ENCODE measurements at places on chromosomes 12 and 14. TPM values are rescaled to one million over a fixed set of nuclear protein-coding genes. Genes with fewer than 3 reads are reported as not detected.

DNA sequence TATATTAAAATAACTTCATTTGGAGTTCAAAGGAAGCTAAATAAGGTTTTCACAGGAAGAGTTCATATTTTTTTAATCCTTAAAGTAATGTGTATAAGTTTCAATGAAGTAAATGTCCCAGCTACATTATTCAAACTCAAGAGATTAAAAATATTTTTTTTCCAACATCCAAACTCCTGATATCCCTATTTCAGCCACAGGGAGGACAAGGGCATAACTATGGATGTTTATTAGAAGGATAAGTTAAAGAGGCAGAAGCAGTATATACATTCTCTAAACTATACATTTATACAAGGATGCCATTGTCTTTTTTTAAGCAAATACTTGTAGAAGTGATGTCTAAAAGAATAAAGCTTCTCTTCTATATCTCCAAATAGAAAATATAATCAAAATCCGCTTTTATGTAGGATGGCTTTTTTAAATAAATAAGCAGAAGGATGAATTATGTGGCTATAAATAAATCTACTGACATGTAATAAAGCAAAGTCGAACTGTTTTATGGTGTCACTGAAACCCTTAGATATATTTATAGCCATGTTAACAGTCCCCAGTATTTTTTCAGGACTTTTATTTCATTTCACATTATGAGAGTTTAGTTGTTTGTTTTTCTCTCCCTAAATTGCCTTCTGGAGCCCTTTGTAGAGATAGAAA is 936.5 kb downstream of the DIO2 start:
- DNase-seq = no peak

- no peak for DNase-seq
These were observed 3.6 kb upstream of the FOS start for GRCh38 chr14:75274899-75275569.

DNA sequence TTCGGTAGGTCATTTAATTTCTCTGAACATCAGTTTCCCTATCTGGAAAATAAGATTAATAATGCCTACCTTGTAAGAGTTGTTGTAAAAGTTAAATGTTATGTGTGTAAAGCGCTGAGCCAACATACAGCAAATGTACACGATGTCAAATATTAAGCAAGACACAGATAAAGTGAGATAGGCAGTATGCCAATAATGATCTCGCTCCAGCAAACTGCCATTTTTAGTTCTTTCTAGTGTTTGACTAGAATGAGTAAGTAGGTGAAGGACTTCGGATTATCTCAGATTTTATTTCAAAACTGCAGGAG is 840 bp downstream of the DHRS7 start:
- no peak for DNase-seq

The MLF2 gene
- total RNA-seq = 161 TPM

The KIF21A gene
- 0.28 TPM for total RNA-seq

GRCh38 chr14:64646103-64646502 is 58.1 kb upstream of the PLEKHG3 start:
- no peak for DNase-seq

The LRRC10 gene
- total RNA-seq = not detected

Measured in SJCRH30 (cell line).